ENCODE measurements at places on chromosomes 6 and 20.

GRCh38 chr20:19758133-19758500 lies at the start of gene RIN2:
Gene RIN2 (plus strand): TSS chr20:19758258. CDS start chr20:19889602, 131,344 bp downstream.
- DNase-seq, result no peak

DNA sequence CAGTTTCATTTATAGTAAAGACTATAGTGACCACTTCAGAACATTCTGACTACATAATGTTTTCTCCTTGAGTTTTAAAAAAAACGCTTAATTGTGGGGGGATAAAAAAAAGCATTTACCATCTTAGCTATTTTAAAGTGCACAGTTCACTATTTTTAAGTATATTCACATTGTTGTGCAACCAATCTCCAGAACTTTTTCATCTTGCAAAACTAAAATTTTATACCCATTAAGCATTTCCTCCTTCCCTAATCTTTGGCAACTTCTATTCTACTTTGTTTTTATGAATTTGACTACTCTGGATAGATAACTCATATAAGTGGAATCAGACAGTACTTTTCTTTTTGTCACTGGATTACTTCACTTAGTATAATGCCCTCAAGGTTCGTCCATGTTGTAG lies 62.3 kb downstream of the FKBP5 start:
- no peak for DNase-seq

DNA sequence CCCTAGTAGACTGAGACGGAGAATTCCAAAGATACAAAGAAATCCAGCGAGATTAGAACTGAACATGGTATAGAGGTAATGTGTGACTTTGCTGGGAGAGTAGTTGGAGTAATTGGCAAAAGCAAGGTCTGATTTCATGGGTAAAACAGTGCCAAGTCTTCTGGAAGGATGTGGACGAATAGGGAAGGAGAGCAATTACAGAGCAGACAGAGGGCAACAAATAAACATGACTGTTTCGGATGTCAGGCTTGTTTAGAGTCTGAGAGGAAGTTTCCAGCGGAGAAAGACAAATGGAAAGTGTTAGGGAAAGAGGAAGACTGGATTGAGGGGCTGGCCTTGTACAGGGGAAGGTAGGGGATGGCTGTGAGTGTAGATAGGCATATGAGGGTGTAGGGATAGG lies 282.2 kb upstream of the PRND start:
- no peak for DNase-seq

- no peak for DNase-seq
Observed at GRCh38 chr20:35627121-35627520, 11.5 kb downstream of the SPAG4 start.

GRCh38 chr6:116074732-116075390 lies 14.2 kb upstream of the FRK start:
- no peak for DNase-seq

GRCh38 chr20:35120012-35120701 lies 27.0 kb downstream of the EDEM2 start:
- no peak for DNase-seq

DNA sequence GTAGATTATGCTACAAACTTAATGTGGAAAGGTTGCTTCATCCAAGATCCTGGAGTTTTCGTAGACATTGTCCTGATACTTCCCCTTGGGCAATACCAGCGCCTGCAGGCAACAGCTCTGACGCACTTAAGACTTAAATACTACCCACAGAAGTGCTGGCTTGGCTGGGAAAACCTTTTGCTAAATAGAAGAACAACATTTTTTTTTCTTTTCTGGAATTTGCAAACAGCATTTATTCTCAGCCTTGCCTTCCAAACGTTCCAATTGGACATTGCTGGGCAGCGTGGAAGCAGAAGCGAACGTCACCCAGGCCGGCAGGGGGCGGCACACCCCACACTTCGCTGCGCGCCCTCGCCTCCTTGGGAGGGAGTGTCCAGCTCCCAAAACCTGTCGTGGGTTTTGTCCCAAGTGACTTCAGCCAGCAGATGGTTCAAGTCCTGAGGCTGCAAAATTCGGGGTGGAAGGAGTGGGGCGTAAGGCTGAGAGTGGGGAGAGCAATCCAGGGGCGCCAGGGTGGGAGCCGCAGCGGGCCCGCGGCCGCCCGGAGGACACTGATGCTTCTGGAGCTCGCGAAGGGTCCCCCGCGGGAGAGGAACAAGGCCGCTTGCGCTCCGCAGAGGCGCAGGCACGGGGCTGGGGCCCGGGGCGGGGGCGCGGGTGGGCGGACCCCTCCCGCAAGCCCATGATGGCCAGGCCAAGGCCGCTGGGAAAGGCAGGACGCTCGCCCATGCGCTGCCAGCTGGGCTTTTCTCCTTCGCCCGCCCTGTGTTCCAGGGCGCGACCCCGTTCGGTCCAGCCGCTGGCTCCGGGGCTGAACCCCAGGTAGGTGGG lies 60.8 kb upstream of the MAP3K4 start:
- peak; percentile 71 for DNase-seq

- DNase-seq, result no peak
Observed at GRCh38 chr20:10687895-10688294, 14.1 kb upstream of the JAG1 start.

DNA sequence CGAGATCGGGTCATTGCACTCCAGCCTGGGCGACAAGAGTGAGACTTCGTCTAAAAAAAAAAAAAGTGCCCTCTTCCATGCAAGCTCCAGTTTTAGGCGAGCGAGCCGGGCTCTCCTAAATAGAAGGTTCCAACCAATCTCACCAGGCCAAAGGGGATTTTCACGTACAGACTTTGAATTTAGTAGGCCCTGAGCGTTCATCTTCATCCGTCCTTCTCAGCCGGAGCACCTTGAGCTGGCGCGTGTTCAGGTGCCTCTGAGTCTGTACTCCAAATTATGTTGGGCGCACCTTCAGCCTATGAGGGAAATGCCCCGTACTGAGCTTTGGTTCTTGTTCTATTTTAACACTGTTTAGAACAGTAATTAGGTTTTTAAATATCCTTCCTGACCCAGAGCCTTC lies 817 bp upstream of the TAP2 start:
- DNase-seq, result no peak

- peak; percentile 55 for DNase-seq
Observed at GRCh38 chr6:53956068-53956711, 155.1 kb upstream of the MLIP start.

DNA sequence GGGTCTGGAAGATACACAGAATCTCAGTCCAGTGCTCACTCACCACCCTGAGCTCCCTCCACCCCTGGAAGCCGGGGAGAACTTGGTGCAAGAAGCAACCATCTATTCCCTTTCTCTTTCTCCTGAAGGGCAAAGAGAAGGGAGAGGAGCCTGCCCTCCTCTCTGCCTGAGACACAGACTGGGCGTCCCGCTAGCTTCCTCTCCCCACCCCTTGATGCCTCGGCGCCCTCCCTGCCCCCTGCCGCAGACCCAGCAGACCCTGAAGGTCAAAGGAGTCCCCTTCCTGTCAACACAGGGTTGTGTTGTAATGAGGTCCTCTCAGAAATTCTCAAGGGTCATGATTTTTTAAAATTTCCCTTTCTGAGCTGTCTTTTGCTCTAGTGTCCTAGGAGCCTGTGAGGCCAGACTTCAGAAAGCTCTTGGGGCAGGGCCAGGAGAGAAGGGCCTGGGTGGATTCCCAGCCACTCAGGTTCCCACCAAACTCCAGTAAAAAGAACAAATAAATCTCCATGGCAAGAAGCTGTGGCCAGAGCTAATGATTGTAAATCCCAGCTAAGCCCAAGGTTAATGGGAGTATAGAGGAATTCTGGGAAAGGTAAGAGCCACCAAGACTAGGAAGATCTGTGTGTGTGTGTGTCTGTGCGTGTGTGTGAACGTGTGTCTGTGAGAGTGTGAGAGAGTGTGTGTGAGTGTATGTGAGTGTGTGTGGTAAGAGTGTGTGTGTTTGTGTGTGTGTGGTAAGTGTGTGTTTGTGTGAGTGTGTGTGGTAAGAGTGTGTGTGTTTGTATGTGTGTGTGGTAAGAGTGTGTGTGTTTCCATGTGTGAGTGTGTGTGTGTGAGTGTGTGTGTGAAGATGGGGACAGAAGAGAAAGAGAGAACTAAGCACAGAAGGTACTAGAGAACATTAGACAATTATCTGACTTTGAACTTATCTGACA lies 1.1 kb upstream of the JPH2 start:
- DNase-seq, result no peak

DNA sequence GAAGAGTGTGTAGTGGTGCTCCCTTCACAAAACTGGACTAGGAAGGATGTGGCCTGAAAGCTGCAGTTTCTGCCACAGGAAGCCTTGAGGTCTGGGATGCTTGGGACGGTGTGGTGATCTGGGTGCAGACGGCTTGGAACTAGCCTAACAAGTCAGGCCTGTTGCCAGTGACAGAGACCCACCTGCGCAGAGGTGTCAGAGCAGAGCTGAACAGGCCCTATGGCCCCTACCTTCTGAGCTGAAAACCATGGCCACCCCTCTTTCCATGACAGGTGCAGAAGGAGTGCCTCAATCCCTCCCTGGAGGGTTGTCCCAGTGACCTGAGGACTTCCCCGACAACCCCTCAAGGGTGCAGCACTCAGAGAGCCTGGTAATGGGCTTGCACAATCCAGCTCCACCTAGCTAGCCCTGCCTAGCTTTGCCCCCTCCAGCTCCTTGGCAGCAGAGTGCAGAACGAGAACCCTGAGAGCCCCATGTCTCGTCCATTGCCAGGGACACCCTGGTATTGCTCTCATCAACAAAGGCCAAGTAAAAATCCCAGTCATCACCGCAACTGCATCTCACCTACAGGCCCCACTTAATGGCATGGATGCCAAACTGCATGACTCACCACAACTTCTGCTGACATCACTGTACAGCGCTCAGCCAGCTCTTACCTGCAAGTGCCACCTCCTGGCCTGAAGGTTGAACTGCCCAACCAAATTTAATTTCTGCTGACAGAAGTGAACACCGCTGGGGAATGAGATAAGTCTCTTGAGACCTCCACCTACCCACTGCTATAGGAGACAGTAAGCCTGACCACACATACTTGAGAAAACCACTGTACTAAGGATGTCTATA lies 563.1 kb downstream of the TFAP2A start:
- DNase-seq, result no peak

DNA sequence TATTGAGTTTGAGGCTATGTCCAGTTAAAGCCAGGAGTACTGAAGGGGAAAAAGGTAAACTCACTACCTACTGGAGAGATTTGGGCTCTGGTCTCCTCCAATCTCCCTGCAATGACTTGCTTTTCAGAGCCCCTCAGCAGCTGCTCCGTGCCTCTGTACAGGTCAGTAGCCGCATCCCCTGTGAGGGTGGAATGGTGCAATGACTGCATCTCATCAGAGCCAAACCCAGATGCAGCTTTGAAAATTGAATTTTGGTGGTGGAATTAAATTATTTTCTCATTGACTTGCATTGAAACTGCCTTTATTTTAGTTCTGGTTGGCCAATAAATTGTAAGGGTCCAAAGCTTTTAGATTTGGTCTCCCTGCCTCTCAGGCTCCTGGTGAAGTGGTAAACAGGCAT lies 166.7 kb downstream of the DLL1 start:
- no peak for DNase-seq

- DNase-seq, result no peak
Observed at GRCh38 chr20:25454153-25454900, 46.9 kb downstream of the GINS1 start.

DNA sequence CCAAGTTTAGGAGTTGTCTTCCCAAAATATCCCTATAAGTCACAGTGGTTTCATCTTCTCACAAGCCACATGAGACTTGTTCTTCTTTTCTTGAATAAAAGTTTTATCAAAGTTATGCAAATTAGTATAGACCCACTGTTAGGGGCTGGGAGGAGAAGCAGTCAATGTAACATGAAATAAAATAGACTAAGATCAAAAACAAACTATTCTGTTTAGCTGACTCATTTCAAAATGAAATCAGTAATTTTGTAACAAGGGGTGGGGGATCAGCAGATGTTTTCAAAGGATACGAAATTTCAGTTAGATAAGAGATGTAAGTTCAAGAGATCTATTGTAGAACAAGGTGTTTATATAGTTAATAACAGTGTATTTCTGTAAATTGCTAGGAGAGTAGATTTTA lies 339.6 kb upstream of the PRDM1 start:
- no peak for DNase-seq

- DNase-seq, result no peak
Observed at GRCh38 chr20:25300496-25301170, 52.7 kb downstream of the PYGB start.

GRCh38 chr6:116568821-116569755 lies 2.2 kb upstream of the RWDD1 start:
- no peak for DNase-seq

- no peak for DNase-seq
Observed at GRCh38 chr20:48455651-48456365, 372.0 kb downstream of the PREX1 start.

GRCh38 chr20:55143601-55144000 lies 668.2 kb downstream of the DOK5 start:
- DNase-seq, result no peak

- DNase-seq, result no peak
Observed at GRCh38 chr6:44381739-44382138, 5.8 kb upstream of the CDC5L start.

DNA sequence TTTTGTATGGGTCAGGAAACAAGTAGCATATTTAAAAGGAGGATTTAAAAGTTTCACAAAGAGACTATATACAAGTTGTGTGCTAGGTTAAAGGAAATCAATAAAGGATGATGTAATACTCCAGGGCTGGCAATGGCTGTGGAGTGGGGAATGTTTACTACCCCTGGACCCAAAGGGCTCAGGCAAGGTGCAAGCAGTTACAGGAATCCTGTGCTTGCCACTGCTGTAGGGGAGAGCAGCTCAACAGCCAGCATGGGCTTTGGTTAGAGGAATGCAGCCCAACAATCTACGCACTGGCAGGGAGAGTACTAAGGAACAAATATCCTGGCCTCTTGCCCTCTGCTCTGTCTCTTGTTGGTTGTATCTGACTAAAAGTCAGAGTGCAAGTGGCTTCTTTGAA lies 1642.2 kb downstream of the KHDRBS2 start:
- DNase-seq, result no peak

GRCh38 chr20:52972965-52973819 lies 1.0 kb downstream of the TSHZ2 start:
- no peak for DNase-seq

DNA sequence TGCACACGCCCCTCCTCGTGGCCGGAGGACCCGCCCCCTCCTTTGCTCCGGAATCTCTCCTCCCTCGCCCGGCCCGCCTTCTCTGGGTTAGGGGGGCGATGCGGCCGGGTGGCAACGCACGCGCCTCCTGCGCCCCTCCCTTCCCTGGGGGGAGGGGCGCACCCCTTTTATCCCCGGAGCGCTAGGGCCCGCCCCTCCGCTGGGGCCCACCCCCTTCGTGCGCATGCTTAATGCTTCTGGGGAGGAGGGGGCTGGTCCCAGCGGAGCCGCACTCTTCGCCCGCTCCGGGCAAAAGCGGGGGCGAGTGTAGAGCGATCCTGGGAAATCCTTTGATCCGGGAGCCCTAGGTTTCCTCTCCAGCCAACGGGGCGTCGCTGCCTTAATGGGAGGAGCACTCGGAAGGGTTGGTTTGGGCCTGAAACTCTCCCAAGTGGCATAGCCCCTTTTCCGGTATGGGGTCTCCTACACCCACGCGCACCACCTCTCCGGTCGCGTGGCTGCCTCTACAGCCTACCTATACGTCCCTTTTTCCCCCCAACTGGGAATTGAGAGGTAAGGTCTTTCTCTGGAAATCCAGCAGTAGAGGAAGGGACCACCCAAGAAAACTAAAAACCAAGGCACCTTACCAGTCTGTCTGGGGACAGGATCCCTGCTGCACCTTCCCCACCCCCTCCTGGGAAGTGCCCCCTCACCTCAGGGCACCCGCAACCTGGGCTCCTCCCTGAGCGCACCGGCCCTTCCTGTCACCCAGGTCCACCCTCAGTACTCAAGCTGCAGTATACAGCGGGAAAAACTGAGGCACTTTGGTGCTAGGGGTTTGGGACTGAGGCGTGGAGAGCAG lies 2.1 kb downstream of the SOX12 start:
- DNase-seq, result peak; percentile 72

- DNase-seq, result no peak
Observed at GRCh38 chr6:23319582-23319981, 750.2 kb downstream of the HDGFL1 start.

Measured in occipital lobe (tissue), 3 donors.